H4 (cell line): ENCODE measurements at places on chromosomes 5 and 9. TPM values are rescaled to one million over a fixed set of nuclear protein-coding genes. Genes with fewer than 3 reads are reported as not detected.

SLC27A6 gene
- total RNA-seq, result 0.37 and 0.45 TPM in 2 replicates

DNA sequence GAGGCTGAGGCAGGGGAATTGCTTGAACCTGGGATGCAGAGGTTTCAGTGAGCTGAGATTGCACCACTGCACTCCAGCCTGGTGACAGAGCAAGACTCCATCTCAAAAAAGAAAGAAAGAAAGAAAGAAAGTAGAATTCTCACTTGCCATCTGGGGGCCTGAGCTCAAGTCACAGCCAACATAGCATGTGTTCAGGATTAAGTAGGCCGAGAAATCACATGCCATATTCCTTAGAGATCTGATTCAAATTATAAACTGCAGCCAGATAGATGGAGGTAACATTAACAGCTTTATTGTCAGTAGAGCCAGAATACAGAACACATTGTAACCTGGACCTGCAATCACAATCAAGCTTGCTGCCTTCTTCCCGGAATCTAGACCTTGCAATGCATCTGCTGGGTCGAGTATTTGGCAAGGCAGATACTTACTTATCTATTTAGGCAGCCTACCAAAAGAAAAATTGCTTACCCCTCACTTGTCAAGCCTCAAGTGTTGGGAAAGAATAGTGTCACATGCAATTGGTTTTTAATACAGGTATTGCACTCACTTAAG, 173.7 kb downstream of the CPLANE1 start:
- DNase-seq, result no peak

- DNase-seq, result no peak
These were observed 69.6 kb downstream of the CHSY3 start for GRCh38 chr5:129973716-129974426.

DNA sequence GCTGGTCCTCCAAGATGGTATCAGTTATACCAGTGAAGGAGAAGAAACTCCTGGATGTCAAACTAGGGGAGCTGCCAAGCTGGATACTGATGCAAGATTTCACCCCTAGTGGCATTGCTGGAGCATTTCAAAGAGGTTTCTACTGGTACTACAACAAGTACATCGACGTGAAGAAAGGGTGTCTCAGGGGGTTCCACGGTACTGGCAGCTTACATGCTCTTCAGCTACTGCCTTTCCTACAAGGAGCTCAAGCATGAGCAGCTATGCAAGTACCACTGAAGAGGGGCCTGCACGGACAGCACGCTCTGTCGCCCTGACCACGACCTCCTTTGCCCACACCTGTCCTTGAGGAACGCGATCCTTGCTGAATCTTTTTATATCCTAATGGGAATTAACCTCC, 19.5 kb downstream of the ACTL7B start:
- DNase-seq, result no peak

ALDH1A1 gene
- total RNA-seq, result 4.4 and 7.6 TPM in 2 replicates

DNA sequence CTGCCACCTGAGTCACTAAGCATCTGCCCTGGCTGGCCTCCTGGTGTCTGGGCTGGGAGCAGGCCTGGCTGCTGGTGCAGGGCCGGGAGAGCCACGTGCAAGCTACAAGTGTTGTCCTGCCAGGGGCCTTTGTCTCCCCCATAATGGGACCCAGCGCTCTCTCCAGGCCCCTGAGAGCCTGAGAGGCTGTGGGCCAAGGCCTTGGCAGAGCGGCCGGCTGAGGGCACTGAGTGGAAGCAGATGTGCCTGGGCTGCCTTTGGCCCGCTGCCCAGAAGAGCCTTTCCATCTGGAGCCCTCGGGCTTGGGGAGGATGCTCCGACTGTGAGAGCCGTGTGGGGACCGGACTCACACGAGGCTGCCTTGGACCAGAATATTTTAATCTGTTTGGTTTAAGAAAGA, 185.5 kb downstream of the RGS3 start:
- peak; percentile 43 for DNase-seq

DNA sequence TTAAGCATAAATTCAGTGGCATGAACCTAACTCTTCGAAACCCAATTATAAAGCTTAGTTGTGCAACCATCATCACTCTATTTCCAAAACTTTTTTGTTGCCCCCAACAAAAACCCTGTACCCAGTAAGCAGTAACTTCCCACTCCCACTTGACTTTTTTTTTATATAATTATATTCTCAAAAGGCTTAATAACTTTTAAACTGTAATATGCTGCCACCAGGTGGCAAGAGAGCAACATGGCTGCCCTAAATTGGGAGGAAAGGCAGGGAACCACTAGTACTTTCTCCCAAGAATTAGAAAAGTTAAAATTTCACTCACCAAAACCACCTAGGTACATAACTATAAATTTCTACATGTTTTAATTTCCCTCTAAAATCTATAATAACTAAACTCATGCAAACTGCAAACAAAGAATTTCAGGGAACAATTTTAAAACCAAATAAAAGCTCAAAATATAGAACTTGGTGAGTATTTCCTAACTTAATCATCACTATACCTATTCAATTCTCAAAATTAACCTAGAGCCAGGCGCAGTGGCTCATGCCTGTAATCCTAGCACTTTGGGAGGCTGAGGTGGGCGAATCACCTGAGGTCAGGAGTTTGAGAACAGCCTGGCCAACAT, 50.2 kb upstream of the RNF38 start:
- DNase-seq, result peak; percentile 50

INSL6 gene
- not detected in 2 replicates for total RNA-seq

DNA sequence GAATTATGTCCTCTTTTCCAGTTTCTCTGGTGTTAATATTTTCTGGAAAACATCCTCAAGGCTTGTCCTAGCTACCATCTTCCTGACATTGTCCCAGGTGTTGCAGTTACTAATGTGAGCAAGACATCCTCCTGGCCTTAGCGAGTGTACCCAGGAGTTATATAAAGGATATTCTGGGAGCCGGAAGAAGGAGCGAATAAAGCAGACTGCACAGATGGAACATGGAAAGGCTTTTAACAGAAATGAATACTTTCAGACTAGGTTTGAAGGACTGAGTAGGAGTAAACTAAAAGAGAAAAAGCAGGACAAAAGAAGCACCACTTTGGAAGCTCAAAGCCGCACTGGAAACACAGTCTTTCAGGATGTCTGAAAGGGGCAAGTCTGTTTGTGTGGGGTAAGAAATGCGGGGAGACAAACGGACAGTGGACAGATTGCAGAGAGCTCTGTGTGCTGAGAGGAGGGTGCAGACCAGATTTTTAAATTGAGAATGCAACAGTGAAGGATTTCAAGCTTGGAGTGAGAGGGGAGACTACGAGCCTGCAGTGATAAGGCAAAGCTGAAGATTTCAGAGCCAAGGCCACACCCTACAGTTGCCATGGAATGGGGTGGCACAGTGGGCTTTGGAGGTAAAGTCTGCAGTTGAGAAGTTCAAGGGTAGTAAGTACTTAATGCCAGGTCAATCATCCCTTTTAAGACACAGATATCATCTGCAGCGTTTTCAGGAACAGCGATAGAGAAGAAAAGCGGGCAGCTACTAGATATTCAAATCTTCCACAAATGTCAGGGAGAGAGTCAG, 94.1 kb upstream of the TAF11L2 start:
- DNase-seq, result no peak

INSL4 gene
- not detected in 2 replicates for total RNA-seq

NR5A1 gene
- total RNA-seq, result not detected in 2 replicates

DNA sequence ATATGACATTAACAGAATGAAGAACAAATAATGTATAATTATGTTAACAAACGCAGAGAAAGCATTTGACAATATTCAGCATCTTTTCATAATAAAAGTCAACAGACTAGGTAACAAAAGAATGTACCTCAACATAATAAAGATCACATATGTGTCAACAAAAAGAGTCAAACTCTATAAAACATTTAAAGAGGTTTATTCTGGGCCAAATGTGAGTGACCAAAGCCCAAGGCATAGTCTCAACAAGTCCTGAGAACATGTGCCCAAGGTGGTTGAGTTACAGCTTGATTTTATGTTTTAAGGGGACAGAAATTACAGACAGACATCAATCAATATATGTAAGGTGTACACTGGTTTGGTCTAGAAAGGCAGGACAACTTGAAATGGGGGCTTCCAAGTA, 19.4 kb downstream of the BTNL8 start:
- DNase-seq, result no peak

PCDHGA2 gene
- 0.99 and 1.6 TPM in 2 replicates for total RNA-seq

DNA sequence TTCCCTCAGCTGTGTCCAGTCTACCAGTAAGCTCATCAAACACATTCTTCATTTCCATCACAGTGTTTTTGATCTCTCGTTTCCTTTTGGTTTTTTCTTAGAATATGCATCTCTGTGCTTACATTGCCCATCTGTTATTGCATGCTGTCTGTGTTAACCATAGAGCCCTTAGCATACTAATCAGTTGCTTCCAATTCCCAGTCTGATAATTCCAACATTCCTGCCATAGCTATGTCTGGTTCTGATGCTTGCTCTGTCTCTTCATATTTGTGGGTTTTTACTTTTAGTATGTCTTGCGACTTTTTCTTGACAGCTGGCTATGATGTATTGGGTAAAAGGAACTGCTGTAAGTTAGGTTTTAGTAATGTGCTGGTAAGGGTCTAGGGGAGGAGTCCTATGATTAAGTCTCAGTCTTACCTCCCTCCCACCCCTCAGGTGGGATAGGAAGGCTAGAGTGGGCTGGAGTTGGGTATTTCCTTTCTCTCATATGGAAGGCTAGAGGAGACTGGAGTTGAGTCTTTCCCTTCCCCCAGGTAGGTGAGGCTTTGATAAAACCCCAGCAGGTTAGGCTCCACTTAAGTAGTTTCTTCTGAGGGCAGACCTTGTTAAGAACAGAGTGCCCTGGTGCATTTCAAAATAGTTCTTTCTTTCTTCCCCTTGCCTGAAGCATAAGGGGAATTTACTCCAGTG, 99.1 kb upstream of the RASGRF2 start:
- DNase-seq, result no peak

PCA3 gene
- not detected in 2 replicates for total RNA-seq

GRCh38 chr9:5612185-5612530, 16.7 kb upstream of the RIC1 start:
- DNase-seq, result no peak

DNA sequence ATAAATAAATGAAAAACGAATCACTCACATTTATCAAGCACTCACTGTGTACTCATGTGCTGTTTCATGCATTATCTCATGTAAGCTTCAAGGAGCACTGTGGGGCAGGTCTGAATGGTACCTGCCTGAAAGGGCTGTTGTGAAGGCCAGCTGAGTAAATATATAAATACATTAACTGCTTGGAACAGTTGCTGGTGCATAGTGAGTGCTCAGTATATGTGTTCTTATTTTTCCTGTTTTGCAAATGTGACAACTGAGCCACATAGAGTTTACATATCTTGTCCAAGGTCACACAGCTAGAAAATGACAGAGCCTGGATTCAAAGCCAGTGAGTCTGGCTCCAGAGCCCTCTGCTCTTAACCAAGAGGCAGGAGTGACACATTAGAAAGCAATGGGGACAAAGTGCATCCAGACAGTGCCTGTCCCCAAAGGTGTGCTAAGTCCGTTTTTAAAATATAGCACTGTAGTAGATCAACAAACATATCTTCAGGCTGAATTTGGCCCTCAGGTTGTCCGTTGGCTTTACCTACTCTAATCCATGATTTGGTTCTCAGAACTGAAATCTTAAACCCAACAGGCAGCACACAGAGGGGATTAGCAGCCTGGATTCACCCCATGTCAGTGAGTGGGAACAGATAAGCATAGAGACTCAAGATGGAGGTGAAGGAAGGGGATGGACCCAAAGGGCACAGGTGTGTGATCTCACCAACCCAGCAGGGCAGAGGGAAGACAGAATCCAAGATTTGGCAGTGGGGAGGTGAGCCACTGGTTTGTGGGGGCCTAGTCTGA, 70.8 kb downstream of the WWC1 start:
- no peak for DNase-seq

DNA sequence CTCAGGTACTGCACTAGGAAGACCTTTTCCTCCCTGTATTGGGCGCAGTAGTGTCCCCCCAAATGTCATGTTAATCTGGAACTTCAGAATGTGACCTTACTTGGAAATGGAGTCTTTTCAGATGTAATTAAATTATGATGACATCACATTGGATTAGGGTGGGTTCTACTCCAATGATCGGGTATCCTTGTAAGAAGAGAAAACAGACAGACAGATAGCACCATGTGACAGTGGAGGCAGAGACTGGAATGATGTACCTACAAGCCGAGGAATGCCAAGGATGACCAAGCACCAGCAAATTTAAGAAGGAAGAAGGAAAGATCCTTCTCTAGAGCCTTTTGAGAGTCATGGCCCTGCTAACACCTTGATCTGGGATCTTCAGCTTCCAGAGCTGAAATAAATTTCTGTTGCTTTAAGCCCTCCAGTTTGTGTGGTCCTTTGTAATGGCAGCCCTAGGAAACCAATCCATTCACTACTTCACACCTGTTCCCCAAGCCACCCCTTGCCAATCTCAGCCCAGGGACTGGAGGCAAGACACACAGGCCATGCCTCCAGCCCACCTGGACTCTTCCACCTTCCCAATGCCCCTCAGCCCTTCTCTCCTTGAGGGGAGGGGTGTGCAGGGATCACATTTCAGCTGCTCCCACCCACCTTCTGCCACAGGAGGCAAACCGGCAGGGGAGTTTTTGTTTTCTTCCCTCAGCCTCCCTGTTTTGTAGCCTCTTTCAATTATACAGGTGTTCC, 1.6 kb downstream of the CCNJL start:
- no peak for DNase-seq

CTSV gene
- total RNA-seq, result 10.3 and 10.7 TPM in 2 replicates

DNA sequence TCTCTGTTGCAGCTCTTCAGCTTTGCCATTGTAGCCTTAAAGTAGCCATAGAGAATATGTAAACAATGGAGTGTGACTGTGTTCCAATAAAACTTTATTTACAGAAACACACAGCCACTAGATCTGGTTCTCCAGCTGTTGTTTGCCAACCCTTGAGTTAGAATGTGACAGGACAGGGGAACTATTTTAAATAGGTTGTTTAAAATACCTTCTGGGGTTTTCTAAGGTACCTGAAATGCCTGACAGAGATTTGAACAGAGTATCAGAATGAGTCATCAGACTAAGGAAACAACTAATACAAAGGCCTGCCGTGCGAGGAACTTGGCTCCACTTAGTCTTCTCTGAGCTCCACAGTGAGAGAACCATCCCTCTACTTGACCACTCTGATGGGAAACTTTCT, 85.4 kb downstream of the HSD17B4 start:
- DNase-seq, result peak; percentile 19

PCDHGB5 gene
- 0.04 and 0.43 TPM in 2 replicates for total RNA-seq

TEK gene
- total RNA-seq, result 0.35 and 0.68 TPM in 2 replicates

DIPK1B gene
- total RNA-seq, result 3.8 and 6.1 TPM in 2 replicates

DNA sequence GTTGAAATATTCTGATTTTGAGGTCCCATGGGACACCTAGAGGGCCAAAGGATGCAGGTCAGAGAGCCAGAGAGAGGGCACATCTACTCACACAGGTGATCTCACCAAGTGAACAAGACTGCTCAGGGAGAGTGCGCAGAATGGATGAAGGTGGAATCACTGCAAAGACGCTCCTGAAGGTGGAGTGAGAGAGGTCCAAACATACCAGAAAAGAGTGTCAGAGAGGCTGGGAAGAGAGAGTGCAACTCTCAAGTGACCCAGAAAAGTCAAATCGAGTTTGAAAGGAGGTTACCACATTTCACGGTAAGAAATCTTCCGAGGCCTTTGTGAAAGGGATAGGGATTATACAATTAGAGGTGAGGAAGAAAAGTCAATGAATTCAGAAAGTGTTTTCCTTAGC, 173.4 kb downstream of the EPB41L4A start:
- DNase-seq, result no peak

PPP2R2B gene
- total RNA-seq, result 0.62 and 2.1 TPM in 2 replicates

SOX30 gene
- total RNA-seq, result not detected in 2 replicates

SLC34A3 gene
- total RNA-seq, result not detected in 2 replicates

- no peak for DNase-seq
These were observed 334.9 kb upstream of the DAB2 start for GRCh38 chr5:39759701-39760100.
